Mammary epithelial cell (primary cell): ENCODE measurements at places on chromosomes 4 and X. TPM values are rescaled to one million over a fixed set of nuclear protein-coding genes. Genes with fewer than 3 reads are reported as not detected.

PTTG2 gene
- total RNA-seq, result not detected in 2 replicates

FHDC1 gene
- total RNA-seq, result 29.3 TPM

NELFA gene
- total RNA-seq, result 26.1 and 28.3 TPM in 2 replicates

SLC10A3 gene
- total RNA-seq, result 27.2 TPM

HSFX2 gene
- not detected for total RNA-seq

EVC2 gene
- total RNA-seq, result 2.9 and 4.4 TPM in 2 replicates
